IMR-90 (cell line): ENCODE measurements at places on chromosomes 3 and 15. TPM values are rescaled to one million over a fixed set of nuclear protein-coding genes. Genes with fewer than 3 reads are reported as not detected.
A peak's percentile ranks its signal among the peaks of the same experiment; 100 is the strongest.

CCRL2 gene
- total RNA-seq, result 0.28 and 0.36 TPM in 2 replicates

CYP11A1 gene
- 0.18 and 0.28 TPM in 2 replicates for total RNA-seq

TSEN2 gene
- 14.2 and 15.0 TPM in 2 replicates for total RNA-seq

NOP10 gene
- 141 and 211 TPM in 2 replicates for total RNA-seq

ACSBG1 gene
- total RNA-seq, result not detected in 2 replicates

MINAR1 gene
- total RNA-seq, result 1.4 and 1.6 TPM in 2 replicates

CHRM5 gene
- total RNA-seq, result under 0.01 TPM in 2 replicates

GOLGA8G gene
- not detected in 2 replicates for total RNA-seq

PRTG gene
- total RNA-seq, result 1.4 and 1.7 TPM in 2 replicates

UROC1 gene
- total RNA-seq, result not detected in 2 replicates

MOBP gene
- not detected in 2 replicates for total RNA-seq

DNAJA4 gene
- total RNA-seq, result under 0.01 and 0.18 TPM in 2 replicates

ADAMTS17 gene
- total RNA-seq, result 0.28 TPM in 1 of 2 replicates, not detected in the other

DNA sequence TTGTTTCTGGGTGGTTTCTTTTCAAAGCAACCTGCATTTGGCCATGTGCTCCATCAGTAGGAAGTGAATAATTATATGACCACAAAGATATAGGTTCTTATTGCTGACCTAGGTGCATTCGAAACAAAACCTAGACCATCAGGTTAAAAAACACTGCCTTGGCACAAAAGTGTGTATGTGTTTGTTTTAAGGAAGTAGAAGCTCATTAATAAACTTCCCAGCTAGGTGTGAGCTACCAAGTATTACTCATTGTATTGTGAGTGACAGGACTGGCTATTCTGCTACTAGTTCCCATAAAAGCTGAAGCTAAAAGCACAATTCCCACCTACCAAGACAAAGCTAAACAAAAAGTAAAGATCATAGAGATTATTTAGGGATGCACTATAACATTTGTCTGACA is 168.2 kb downstream of the TP63 start:
- DNase-seq, result no peak

DNA sequence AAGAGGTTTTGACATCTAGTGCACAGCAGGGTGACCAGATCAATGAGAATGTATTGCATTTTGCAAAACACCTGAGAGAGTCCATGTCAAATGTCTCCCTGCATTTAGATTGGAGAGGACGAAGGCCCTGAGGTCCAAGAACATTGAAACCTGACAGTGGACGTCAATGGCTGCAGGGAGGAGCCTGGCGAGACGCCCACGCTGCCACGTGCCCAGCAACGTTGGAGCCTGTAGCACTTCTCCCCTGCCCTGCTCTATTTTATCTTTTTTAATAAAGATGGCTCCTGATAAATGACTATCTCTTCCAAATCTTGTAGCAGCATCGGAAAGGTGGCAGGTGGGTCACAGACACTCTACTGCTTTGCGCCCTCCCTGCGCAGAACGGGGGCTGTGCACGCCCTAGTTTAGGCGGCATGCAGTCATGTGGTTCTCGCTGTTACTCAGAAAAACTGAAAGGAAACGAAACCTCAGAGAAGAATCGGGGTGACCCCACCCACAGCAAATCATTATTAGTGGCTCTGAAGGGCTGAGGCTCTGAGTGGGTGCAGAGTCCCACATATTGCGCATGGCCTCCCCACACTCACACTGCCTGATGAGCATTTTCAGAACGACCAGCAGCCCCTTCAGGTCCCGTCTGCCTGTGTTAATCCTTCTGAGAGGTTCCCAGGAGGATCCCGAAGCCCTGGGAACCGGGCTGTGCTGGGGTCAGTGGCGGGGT is 62.5 kb upstream of the TAMM41 start:
- no peak for DNase-seq

- peak; percentile 18 for DNase-seq
These were observed 8.5 kb downstream of the XPC start for GRCh38 chr3:14169871-14170270.

DNA sequence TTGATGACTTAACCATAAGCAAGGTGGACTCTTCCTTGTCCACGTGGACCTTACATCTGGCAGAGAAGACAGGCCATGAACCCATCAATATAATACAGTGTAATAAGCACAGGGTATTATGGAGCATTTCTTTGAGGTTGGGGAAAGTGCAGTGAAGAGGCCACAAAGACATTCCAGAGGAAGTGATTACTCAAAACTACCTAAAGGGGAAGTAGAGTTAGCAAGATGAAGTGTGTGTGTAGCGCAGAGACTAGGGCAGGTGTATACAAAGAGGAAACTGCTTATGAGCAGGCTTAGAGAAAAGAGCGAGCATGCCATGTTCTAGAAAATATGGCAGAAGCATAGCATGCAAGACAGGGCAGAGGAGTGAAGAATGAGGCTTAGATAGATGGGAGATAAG is 17.9 kb downstream of the CP start:
- no peak for DNase-seq

DNA sequence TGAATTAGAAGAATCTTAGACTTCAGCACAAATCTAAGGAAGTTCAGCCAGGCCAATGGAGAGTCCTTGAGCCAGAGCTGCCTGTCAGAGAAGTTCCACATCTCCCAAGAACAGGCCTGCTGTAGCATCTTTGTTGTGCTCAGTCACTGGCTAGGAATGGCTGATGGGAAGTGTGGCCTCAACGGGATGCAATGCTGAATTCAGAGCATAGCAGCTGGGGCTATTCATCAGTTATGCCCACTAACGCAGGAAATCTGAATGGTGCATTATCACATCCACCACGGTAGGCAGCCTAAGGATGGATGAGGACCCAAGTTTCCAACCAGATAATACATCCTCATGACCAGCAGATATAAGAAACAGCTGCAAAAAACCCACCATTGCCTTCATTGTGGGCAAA is 3.2 kb upstream of the EIF1B start:
- DNase-seq, result peak; percentile 62

GRCh38 chr3:142787719-142788118 is 63.9 kb downstream of the TRPC1 start:
- DNase-seq, result no peak

- DNase-seq, result peak; percentile 74
These were observed 56.3 kb downstream of the PPP2R3A start for GRCh38 chr3:136021803-136022202.

DNA sequence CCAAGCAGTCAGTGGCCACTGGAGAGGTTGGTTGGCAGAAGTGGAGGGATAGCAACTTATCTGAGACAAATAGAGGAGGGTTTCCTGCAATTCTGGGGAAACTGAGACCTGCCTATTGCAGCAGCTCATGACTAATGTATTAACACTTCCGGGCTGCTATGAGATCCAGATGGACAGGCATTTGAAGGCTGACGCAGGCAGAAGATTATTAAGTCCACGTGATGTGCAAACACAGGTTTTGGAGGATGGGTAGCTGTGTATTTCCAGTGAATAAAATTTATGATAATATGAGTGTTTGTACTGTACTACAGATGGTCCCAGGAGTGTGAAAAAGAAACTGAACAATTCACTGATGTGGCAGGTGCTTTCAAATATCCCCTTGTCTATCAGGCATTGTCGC is 28.5 kb upstream of the CFAP161 start:
- DNase-seq, result no peak

DNA sequence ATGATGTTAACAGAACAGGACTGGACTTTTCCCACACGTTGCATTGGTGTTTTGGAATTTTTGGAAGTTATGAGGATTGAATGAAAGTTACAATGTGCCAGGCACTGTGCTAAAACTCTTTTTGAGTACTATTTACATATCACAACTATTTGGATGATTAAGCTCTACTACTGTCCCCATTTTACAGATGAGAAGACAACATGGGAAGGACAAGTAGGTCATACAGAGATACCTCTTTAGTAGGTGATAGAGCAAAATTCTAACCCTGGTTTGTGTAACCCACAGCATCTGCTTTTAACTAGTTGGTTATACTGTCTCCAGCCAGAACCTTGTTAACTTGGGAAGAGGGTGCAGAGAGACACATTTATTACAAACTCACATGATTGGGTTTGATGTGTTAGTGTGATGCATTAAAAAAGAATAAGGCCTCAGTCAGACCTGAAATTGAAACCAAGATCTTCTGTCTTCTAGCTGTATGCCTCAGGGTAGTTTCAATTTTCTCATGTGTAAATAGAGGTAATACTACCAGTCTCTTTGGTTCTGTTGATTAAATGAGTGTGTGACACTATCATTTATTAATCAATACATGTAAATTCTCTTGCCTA is 1.4 kb downstream of the NDUFB4 start:
- no peak for DNase-seq

- DNase-seq, result peak; percentile 26
These were observed 20.6 kb upstream of the BNC1 start for GRCh38 chr15:83304861-83305703.

GRCh38 chr3:12879191-12879815 is 37.9 kb upstream of the RPL32 start:
- no peak for DNase-seq

- peak; percentile 97 for DNase-seq
These were observed 14.8 kb downstream of the LOXL1 start for GRCh38 chr15:73941044-73941443.

DNA sequence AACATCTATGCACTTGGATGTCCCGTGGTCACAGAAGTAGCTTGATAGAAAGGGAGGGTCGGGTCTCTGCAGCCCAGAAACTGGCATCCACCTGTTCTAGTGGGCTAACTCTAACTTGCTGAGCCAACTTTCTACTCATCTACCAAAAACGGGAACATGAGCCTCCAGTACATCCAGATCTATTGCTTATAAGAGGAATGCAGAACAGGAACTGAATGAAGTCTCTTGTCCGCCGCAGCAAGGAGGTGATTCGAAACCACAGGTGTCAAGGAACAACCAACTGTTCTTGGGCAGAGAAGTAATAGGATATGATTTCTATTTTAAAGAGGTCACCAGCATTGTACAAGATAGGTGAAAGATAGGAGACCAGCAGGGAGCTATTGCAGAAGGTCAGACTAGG is 17.9 kb downstream of the TERC start:
- DNase-seq, result no peak

DNA sequence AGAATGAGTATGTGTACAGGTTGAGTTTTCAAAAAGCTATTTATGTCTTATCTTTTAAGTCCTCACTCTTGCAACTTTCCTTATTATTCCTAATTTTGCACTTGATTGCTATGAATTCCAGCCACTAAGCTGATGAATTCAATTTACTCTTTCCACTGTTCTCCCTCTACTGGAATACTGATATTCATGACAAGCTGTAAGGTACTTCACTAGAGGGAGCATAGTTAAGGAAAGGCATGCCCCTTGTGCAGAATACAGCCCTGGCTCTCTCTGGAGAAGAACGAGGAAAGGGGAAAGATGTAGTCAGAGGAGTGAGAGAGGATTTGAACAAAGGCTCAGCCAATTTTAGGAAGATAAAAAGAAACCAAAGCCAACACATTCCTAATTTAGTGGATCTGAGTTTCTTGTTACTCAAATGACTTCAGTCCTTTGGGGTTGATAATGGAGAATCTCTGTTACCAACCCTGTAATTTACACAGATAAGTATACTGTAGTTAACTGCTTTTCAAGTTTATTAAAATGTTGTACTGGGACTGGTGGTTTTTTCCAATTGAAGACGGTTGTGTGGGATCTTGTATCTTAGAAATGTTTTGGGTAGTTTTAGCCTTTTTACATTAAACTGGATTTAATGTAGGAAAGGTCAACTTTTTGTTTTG is 4.0 kb downstream of the SCAANT1 start:
- DNase-seq, result peak; percentile 42

- DNase-seq, result no peak
These were observed 15.9 kb downstream of the MYZAP start for GRCh38 chr15:57607570-57608000.

DNA sequence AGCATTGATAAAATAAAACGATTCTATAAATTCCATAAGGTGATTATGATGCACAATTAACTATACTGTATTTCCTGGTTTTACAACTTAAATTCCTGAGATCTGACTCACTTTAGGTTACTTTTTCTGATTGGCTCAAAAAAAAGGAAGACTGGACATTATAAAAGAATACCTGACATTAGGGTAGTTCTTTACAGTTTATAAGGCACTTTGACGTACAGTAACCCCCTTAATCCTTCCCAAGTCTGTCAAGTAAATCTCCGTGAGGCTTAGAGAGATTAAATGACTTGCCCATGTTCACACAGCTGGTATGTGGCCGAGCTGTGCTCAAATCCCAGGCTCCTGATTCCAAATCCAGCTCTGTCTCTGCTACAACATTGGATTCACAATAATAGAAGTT is 1.0 kb upstream of the SLTM start:
- no peak for DNase-seq

GRCh38 chr15:75362642-75363249 is 5.7 kb downstream of the MAN2C1 start:
- no peak for DNase-seq

DNA sequence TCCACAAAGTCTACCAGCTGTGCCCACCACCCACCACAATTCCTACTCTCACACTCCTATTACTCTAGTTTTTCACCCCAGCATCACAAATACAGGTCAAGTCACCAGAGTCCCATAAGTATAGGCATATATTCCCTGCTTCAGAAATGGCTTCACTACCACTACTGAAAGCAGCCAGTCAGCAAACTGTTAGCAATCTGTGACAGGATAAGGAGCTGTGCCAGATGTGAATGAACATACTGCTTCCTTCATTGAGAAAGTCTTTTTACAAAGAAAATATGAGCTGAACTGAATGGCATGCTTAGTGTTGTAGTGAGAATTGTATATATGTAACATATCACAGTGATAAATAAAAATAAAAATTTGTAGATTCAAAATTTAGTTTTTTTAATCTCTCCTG is 76.8 kb downstream of the C3orf85 start:
- no peak for DNase-seq

GRCh38 chr3:69855436-69856162 is 116.3 kb downstream of the MITF start:
- DNase-seq, result peak; percentile 64

GRCh38 chr3:33919312-33920120 is 121.1 kb downstream of the PDCD6IP start:
- DNase-seq, result peak; percentile 7

- DNase-seq, result no peak
These were observed 134.5 kb downstream of the FBN1 start for GRCh38 chr15:48510976-48511375.

- peak; percentile 68 for DNase-seq
These were observed at the start of gene BOC for GRCh38 chr3:113211330-113212149. Gene BOC, plus strand, starts transcription at chr3:113211557. Its CDS starts 38,246 bp downstream, at chr3:113249803.

DNA sequence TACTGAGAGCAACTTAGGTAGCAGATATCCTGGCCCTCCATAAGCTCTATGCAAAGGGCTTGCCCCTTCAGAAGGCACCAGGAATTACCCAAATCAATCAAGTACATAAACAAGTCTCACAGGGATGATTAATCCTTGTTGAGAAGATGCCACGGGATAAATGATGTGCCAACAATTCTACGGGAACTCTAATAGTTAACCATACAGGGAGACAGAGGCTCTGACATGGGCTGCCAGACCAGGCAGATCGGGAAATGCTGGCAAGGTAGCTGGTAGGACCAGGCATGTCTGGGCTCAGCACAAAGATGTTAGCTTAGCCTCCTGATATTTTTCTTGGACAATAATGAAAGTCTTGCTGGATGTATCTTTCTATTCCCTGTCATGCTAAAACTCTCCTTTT is 249.3 kb upstream of the THBS1 start:
- no peak for DNase-seq

DNA sequence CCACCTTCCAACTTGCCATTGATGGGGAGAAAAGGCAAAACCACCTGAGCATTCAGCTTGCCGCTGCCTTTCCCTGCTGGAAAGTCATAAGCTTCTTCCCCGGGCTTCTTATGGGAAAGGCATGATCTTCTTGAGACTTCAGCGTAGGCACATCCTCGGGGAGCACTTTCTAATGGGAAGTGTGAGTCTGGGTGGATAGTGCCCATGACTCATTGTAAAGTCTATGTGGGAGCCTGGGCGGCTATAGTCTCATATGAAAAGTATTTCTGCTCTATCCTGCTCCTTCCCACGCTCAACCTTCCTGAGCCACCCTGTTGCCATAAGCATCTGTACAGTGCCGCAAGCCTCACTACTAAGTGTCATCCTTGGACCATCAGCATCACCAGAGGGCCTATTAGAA is 309.9 kb upstream of the THBS1 start:
- DNase-seq, result peak; percentile 98
